ENCODE measurements at places on chromosomes 2 and 18.
A peak's percentile ranks its signal among the peaks of the same experiment; 100 is the strongest.

DNA sequence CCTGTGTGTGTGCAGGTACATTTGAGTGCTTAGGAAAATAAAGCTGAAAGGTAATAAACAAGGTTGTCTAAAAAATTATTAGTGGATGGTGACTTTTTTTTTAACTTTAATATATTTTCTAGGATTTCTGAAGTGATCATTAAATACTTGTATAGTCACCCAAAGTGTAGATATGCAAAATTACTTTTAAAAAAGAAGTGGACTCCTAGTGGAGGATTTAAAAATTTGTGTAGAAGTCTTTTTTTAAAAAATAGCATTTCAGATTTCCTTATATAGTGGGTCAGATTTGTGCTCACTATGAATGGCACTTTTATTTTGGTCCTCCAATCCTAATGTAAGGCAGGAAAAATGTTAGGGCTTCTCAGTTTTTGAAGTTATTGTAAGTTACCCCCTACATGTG lies 3.9 kb downstream of the GORASP2 start:
- no peak for DNase-seq

GRCh38 chr2:231176066-231176465 lies 22.4 kb upstream of the ARMC9 start:
- DNase-seq, result no peak

DNA sequence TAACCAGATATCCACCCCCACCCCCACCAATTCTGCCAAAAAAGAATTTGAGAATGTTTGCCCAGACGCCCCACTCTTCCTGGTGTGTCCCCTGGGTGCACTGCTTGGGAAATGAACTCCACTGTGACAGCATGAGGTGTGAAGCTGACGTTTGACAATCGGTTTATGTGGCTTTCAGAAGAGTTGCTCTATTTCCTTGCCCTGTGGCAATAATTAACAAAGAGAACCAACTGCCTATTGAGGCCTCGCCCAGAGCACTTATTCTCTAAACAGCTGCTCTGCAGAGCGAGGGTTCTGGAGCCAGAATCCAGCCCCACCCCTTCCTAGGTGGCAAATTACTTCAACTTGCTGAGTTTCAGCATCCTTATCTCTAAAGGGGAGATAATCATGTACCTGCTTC lies 115.8 kb upstream of the SIX3 start:
- no peak for DNase-seq

GRCh38 chr18:55100817-55101457 lies 141.7 kb upstream of the CCDC68 start:
- DNase-seq, result no peak

DNA sequence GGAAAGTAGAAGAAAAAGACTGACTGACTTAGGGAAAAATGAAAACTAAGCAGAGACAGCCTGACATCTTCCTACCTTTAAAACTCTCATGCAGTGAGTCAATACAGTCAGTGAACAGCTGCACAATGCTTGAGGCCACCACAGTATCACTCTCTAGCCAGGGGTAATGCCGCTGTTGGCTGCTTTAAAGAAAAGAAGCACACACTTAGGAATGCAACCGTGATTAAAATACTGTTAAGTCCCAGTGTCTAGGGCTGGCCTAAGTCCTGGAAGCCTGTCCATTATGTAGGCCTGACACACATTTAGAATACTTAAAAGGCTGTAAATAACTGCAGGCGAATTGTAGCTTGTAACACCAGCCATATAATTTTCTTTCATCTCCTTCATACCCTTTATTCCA lies 50.7 kb downstream of the SIGLEC15 start:
- DNase-seq, result no peak

DNA sequence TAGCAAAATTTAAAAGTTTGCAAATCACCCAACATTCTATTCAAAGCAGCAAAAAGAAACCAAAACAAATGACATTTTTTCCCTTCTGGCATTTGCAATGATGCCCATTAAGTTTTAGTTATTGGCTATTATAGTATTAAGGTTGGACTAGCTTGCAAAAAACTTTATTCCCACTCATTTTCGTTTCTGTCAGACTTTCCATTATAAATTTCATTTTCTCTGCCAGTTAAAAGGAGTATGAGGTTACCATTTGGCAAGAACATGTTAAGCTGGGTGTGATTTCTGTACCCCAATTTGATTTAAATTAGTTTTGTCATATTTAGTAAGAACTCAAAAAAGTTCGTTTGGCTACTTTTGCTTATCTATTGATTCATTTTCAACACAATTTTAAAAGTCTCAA lies 187.9 kb downstream of the TCF4 start:
- no peak for DNase-seq

DNA sequence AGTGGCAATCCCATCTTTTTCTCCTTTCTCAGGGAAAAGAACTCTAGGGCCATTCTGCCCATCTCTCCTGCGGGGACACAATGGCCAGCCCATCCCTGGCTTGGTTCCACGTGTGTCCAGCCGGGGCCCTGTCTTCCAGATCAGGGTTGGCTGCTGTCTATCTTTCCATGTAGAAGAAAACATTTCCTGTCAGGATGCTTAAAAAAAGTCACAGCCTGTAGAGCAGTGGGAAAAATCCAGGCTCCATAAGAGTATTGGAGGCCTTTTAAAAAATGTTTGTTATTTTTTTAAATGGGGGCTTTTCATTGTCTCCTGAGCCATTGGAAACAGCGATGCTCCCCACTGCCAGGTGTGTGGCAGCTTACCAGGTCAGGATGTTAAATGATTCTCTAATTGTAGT lies 105.6 kb downstream of the TGFA start:
- no peak for DNase-seq

DNA sequence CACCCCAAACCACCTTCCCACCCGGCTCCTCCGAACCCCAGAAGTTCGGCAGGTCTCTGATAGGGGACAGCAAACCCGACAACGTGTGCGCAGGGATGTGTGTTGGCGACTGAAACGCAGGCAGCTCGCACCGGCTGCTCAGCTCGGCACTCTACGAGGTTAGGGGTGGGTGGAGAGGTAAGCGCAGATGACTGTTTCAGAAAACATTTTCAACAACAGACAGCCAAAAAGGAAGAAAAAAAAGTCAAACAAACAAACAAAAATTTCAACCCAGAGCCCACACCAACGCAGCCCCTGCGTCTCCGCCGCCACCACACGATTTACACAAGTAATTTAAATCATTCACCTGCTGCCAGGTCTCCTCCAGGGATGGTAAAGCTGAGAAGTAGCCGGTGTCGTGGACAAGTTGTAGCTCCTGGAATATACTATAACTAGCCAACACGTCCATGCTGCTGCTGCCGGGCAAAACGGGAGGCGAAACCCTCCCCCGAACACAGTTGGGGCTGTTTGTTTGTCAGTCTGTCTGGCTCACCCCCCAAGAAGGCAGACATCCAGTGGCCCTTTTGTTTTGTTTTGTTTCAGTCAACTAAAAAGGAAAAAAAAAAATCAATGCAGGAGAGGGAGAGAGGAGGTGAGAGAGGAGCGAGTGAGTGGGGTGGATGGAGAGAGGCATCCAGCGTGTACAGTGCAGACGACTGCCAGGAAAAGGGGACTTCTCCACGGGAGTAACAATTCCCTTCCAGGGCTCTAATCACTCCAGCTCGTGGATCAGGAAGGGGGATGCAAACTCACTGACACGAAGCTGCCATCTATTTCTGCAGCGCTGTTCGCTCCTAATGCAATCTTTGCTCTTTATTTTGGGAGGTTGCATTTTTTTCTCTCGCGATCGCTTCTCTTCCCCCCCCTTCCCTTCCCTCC lies at the start of gene KLF7:
Gene KLF7 (minus strand): TSS at position 828 of the 918 bp plus-strand sequence. CDS start 380 bp downstream, at position 448.
- peak; percentile 88 for DNase-seq

DNA sequence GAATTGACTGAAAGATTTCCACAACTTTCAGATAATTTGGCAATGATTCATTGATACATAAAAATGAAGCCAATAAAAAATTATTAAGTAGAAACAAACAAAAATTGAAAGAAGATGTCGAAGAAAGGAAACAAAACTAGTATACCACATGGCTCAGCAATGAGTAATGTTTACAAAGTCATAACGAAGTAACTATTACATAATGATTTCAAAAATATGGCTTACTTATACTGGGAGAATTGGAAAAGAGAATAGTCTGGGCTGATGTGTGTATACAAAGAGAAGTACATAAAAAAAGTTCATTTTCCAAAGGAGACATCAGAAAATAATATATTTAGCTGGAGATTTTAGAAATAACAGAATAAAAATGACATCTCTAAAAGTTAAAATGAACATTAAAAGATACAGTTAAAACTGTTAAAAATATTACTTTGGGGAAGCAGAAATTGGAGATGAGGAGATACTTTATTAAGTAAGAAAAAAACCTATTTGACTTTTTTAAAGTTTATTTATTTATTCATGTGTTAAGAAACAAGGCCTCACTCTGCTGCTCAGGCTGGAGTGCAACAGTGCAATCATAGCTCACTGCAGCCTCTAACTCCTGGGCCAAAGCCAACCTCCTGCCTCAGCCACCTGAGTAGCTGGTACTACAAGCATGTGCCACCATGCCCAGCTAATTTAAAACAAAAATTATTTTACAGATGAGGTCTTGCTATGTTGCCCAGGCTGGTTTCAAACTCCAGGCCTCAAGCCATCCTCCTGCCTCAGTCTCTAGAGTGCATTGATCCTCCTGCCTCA lies 409.7 kb upstream of the PIK3C3 start:
- DNase-seq, result no peak

DNA sequence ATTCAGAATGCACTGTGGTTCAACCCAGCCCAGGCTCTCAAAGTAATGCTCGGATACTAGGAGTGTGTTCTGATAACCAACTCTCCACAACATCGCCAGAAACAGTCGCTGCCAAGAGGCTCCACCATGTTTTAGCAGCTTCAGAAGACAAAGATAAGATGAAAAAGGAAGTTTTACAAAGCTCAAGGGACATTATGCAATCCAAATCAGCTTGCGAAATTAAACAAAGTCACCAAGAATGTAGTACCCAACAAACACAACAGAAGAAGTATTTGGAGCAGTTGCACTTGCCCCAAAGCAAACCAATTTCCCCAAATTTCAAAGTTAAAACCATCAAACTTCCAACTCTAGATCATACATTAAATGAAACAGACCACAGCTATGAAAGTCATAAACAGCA lies 360.9 kb downstream of the XIRP2 start:
- no peak for DNase-seq

GRCh38 chr2:1698188-1698945 lies 45.9 kb downstream of the PXDN start:
- no peak for DNase-seq

DNA sequence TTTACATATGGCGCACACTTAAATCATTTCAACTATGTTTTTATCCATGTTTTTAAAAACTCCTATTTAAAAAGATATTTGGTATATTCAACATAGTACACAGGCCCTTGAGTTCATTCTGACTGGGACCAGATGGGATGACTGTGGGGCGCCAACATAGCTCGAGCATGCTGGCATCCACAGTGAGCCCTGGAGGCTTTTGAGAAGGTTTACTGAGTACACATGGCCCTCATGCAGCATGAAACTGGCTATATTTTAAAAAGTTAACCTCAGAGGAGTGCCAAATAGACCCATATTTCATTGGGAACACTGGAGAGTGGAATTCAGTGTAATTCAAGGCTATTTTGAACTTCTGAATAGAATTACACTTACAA lies 83.6 kb downstream of the CCDC85A start:
- no peak for DNase-seq

- no peak for DNase-seq
Measured at GRCh38 chr2:222912117-222912516, 51.3 kb downstream of the ACSL3 start.

DNA sequence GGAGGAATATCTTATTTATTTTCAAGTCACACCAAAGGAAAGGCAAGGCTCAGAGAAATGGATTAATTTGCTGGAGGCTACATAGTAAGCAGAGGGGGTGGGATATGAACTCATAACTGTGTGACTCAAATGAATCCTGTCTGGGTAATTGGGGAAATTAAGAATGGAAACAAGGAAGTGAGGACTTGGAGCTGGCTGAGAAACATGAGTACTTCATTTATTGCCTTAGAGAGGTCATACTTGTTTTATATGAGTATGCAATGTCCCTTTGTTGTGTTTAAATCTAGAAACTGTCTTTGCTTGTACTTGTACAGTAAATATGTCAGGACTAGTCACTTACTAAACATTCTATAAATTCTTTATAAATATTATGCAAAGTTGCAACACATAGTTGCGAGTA lies 2166.7 kb upstream of the PIK3C3 start:
- no peak for DNase-seq

GRCh38 chr18:24053211-24053610 lies 38.7 kb downstream of the TTC39C start:
- no peak for DNase-seq

DNA sequence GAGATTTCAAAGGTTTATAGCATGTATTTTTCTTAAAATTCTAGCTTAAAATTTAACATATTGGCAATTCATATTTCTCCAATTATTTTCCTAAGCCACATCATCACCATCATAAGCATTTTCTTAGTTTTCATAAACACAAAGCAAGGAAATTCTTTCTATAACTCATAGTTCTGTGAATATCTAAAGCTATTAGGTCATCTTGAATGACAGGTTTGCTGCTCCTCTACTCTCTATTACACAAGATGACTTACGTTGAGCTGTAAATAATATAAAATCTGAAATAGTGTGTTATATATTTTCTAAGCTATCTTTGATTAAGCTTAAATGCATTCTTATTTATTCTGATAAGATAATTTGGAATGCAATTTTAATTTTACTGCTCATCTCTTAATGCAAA lies 984.6 kb upstream of the CNTNAP5 start:
- no peak for DNase-seq

GRCh38 chr2:69012310-69013141 lies 453 bp upstream of the ANTXR1 start:
- peak; percentile 72 for DNase-seq

DNA sequence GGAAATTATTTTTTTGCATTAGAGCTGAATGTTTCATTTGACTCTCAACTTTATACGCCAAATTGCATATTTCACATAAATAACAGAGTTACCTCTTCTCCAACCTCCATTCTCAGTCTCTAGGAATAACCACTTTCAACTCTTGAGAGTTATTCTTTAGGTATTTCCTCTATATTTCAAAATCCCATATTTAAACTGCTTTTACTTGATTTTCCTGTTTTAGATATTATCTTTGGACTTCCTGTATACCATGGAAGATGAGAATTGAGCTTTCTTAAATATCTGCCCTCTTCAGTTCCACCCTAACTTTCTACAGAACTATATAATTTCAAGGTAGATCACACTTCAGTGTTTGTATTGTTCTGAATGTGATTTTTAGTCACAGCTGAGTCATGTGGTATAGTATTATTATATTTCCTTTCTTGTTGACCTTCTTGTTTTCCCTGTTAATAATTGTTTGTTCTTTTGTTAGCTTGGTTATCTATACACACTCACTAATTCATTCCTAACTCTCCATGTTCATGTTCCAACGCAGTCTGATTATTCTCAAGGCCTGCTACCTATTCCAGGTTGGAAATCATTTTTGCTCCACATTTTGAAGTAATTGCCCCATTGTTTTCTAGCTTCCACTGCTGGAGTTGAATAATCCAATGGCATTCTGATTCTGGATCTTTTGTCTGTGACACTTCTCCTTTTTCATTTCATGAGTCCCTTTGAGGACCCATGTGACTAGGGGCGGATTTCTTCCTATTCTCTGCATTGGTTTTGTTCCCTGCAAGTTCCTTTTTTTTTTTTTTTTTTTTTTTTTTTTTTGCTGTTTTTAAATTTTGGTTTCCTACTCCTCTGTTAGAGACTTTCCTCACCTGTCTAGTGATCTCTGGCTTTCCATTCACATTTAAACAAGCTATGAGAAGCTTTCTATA lies 156.8 kb upstream of the RBMS1 start:
- DNase-seq, result no peak

Data from anterior cingulate cortex (tissue), 58 donors.